ENCODE measurements at places on chromosomes 4 and X.
A peak's percentile ranks its signal among the peaks of the same experiment; 100 is the strongest.

GRCh38 chr4:102321260-102321995 lies 23.9 kb downstream of the SLC39A8 start:
- no peak for DNase-seq

- DNase-seq = no peak
Measured at GRCh38 chr4:120070196-120070595, 3.5 kb upstream of the MAD2L1 start.

- no peak for DNase-seq
Measured at GRCh38 chrX:2383735-2384134, 117.0 kb downstream of the DHRSX start.

DNA sequence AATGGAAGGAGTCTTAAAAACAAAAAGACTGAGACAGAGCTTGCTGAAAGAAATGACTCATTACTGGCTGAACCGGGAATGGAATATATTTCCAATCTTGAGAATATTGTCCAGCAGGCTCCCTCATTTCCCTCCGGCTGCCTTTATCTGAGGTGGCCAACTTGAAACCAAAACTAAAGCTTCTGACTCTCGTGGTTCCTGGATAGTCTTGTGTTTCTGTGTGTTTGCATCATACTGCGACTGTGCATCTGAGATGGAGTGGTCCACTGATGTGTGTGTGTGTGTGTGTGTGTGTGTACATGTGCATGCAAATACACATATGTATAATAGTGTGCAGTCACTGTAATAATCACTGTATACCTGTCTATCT lies 145.6 kb upstream of the SCML1 start:
- no peak for DNase-seq

DNA sequence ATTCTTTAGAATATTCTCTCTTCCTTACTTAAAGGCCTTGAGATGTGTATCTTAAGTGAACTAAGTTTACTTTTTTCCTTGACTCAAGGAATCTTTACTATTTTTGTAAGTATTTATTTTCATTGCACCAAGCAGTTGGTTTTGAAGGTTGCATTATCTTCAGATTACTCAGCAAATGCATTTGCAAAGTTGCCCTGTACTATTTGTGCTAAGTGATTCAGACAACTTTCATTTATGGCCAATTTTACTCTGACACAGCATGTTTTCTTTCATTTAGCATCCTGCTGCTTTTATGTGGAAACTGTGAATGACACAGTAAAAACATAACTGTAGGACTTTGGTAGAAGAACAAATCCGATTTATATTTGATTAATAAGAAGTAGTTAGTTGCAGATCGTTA lies 191.0 kb downstream of the CCSER1 start:
- no peak for DNase-seq

GRCh38 chrX:141903400-141904155 lies at the start of gene MAGEC1:
Gene MAGEC1 (plus strand): TSS chrX:141903894. CDS start chrX:141905073, 1,179 bp downstream.
- DNase-seq = no peak

DNA sequence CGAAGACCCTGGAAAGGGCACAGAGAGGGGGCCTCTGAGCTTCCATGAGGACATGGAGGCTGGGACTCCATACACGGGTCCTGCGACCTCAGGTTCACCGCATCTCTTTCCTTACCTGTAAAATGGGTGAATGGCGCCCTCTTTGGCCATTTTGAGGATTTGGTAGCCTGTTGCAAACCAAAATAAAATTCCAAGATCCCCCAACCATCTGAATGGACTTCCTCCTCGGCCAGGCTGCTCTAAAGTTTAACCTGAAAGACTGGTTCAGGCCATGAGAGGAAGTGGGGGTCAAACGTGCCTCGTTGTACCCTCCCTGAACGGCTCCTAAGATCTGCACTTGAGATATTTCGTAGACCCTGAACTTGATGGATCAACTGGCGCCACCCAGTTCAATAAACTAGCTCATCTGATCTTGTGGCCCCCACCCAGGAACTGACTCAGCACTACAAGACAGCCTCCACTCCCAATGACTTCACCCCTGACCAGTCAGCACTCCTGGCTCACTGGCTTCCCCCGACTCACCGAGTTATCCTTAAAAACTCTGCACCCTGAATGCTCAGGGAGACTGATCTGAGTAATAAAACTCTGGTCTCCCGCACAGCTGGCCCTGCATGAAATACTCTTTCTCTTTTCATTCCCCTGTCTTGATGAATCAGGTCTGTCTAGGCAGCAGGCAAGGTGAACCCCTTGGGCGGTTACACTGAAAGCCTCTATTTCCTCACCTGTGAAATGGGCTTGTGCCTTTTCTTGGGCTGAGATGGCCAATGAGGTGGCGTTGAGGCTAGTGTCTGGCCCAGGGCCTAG lies 32.9 kb upstream of the GPR78 start:
- DNase-seq = no peak

DNA sequence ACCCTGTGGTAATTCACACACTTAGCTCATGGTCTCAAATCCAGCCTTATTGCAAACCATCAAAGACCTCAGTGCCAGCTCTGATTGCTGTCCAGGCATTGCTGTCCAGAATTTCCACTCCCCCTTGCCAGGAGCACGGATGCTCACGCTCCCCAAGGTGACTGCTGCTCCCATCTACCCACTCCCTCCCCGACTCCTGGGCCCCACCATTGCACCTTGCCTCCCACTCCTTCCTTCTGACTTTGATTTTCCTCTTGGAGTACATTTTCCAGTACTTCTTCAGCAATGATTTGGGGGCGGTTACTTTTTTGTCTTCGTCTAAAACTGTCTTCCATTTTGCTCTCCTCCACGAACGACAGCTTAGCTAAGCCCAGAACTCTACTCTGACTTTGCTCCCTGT lies 11.5 kb downstream of the ZFYVE28 start:
- no peak for DNase-seq

- DNase-seq = no peak
Measured at GRCh38 chrX:129981200-129981553, 1.3 kb upstream of the BCORL1 start.

DNA sequence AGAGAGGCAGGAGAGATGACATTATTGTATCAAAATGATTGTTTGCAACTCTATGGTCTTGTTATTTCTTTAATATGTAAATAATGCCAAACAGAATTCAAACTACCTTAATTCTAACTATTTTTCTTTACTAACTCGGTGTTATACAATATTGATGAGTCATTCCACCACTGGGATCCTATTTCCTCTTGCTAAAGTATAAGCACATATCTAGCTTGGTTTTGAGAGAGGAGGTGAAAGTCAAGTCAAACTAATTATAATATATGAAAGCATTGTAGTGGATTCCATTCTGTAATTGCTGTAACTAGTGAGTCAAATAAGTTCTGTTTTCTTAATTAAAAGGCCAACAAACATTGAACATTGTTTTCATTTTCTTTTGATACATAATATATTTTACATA lies 837.6 kb downstream of the PDHA2 start:
- no peak for DNase-seq

- no peak for DNase-seq
Measured at GRCh38 chr4:53055274-53055673, 193.2 kb downstream of the RASL11B start.

DNA sequence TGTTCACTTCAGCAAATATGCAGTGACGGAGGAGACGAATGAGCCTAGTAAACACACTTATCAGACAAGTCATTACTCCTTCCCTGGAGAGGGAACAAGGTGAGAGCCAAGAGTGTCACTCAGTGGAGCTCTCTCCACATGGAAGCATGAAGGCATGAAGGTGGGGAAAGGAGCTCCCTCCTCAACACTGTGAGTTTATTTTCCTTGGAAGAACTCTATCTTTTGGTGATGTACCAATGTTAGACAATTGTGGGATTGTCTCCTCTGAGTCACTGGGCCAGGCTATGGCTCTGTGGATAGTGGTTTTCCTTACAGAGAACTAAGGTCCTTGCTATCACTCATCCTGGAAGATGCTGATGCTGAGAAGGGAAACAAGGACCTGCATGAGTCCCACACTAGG lies 200.2 kb downstream of the CPEB2 start:
- no peak for DNase-seq

- DNase-seq = no peak
Measured at GRCh38 chr4:161664740-161665139, 499.1 kb downstream of the FSTL5 start.

DNA sequence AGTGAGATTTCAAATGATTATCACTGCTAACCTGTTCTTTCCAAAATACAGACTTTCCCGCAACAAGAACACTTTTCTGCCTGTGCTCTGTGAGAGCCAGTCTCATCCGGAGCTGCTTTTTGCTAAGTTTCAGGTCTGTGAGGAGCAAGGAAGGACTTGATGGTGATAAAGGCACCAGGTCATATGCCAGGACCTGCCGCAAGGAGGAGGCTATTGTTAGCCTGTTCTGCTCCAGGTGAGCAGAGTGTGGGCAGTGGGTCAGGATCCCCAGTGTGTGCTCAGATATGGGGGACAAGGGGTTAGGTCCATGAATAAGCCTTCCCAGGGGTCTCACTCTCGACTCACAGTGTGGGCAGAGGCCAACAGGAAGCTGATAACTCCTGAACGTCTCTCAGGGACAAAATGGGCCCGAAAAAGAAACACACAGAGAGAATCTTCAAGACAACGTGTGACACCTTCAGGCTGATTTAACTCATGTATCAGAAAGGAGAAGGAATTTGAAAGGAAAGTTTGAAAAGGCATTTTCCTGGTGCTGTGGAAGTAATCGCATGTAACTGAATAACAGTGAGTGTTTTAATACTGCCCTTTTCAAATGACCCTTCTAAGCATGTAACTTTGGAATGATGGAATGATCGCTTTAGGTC lies 57.7 kb upstream of the PDLIM3 start:
- DNase-seq = no peak

DNA sequence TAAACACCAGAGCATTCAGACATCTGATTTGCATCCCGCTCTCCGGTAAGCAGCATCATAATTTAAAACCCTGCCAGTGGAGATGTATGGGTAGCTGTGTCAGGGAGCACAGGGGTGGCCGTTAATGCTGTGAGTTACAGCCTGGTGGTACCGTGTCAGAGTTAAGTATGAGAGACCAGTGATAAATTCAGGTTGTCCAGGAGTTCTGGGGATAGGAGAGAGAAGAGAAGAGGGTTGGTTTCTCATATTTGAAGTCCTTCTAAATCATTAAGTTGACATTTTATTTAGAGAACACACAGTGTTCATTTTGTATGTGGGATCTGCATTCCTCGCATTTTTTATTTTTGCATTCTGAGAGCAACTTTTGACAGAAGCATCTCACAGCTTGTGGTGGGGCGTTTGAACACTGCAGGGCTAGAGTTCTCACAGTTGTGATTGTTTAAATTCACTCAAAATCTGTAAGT lies 157.6 kb downstream of the DCLK2 start:
- no peak for DNase-seq

GRCh38 chr4:167943872-167944505 lies 148.3 kb upstream of the ANXA10 start:
- no peak for DNase-seq

DNA sequence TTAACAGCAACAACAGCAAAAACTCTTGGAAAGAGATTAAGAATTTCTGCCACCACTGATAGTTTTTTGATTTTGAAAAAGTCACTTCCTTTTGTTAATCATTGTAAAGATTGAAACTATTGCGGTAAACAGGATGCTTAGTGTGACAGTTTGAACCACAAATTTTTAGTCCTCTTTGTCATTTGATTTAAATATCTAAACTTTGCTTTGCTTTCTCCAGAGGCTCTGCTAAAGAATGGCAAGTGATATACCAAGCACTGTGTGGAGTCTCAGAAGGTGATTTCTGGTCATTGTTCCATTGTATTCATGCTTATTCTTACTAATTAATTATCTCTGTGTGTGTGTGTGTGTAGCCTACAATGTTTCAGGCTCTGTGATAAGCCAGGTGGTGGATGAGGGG lies 155.6 kb downstream of the BMPR1B start:
- no peak for DNase-seq

DNA sequence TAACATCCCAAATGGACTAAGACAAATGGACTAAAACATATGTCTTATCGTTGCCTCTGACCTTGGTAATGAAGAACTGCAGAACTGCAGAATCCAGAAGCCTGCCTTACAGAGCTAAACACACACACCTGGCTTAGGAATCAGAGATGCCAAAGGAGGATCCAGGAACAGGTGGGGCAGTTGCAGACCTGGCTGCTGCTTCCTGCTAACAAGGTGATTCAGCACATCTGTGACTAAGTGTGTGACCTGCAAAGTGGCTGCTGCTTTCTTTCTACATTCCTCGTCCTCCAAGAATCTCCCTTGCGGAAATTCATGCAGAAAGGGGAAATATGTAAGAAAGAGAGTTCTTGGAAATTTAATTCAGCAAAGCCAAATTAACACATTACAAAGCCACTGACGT lies 96.8 kb upstream of the NLGN4X start:
- DNase-seq = no peak

DNA sequence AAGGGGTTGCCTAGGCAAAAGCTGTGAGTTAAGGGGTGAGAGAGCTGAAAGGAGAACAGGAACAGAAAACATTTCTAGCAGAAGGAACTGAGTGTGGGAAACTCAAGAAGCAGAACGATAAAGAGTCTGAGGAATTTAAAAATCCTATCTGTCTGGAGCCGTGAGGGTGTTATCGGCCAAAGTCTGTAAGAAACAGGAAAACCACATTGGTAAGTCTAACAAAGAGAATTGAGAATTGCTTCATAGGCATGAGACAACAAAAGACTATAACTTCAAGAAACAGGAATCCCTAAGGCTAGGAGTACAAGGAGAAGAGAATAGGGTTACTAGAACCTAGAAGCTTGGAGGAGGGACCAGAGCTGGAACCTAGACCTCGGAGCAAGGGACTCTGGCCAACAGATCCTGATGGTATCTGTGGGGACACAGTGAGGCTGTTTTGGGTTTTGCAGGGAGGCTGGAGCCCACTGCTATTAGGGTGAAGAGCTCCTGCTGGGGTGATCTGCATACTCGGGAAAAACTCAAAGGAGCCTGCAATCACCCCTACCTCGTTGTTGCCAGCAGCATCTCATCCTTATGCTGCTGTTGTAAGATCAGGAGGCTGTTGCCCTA lies 175.6 kb downstream of the FBXO8 start:
- DNase-seq = no peak

DNA sequence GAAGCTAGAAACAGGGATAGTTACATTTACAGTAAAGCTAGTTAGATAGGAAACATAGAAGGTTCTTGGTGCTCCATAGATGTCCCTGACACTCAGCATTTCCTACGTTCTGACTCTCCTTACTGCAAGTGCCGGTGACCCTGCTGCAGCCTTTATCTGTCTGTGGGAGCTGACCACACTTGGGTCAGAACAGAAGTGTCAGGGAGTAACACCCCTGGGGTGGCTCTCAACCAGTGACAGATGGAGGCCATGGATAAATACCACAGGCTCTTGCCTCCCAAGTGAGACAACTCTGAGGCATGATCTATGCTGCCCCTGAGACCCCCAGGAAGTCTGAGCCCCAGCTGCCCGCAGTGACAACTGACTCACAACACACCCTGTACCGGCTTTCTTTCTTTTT lies 69.8 kb downstream of the ANXA3 start:
- no peak for DNase-seq

GRCh38 chrX:19855700-19856381 lies 31.6 kb downstream of the SH3KBP1 start:
- no peak for DNase-seq

- DNase-seq = peak; percentile 54
Measured at GRCh38 chrX:102745857-102746584, 25.5 kb downstream of the GPRASP3 start.

GRCh38 chr4:38308728-38309311 lies 348.6 kb downstream of the PTTG2 start:
- no peak for DNase-seq

- DNase-seq = peak; percentile 67
Measured at GRCh38 chr4:128835498-128836222, 26.2 kb downstream of the JADE1 start.
